GM12891 (cell line): ENCODE measurements at places on chromosomes 4 and X.

GRCh38 chrX:150365051-150365989 is 2.2 kb downstream of the MAMLD1 start:
- peak; percentile 12 for DNase-seq

- DNase-seq, result no peak
These were observed 112.3 kb downstream of the KLHL8 start for GRCh38 chr4:87108142-87108546.

DNA sequence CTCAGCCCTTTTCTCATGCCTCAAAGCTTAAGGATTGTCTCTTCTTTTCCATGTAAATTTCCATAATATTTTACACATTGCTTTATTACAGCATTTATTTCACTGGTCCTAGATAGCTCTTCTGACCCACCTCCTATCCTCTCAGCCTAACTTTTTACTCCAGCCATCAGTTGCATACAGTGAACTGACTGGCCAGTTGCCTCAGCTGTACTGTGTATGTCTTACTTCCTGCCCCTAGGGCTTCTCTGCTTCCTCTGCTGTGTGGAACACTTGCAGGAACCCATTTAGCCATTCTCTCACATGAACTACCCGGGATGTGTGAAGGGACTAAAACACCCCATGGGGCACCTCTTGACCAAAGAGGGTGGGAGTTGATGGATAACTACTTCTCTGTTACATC is 18.0 kb downstream of the C4orf33 start:
- no peak for DNase-seq

- DNase-seq, result no peak
These were observed 1232.0 kb downstream of the STIM2 start for GRCh38 chr4:28092610-28093009.

- no peak for DNase-seq
These were observed 658.7 kb downstream of the PCDH18 start for GRCh38 chr4:136873555-136873954.

DNA sequence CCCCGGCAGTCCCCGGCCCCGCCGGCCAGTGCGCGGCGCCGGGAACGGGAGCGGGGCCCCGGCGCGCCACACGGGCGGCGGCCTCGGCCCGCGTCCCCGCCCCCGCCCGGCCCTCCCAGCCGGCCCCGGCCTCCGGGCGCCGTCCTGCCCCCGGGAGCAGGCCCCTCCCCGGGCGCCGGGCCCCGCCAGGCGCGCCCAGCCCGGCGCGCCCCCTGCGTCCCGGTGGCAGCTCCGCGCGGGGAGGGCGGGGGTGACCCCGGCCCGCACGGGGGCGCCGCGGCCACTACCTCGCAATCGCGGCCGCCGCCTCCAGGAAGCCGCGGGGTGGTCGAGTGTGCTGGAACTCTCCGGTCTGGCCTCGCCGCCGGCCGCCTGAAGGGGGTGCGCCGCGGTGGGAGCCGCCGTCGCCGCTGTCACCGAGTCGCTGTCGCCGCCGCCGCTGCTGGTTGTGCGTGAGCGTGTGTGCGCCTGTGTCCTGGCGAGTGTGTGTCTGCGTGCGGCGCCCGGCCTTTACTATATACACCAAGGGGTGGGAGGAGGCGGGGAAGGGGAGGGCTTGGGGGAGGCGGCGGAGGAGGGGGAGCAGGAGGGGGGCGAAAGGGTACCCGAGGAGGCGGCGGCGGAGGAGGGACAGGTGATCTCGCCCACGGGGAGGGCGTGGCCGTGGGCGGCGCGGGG is at the start of gene RAI2:
Gene RAI2 (minus strand): TSS at position 488 of the 678 bp plus-strand sequence. CDS start 59,288 bp downstream, outside the sequence.
- peak; percentile 2 for DNase-seq

GRCh38 chr4:41896648-41897047 is 38.6 kb upstream of the TMEM33 start:
- no peak for DNase-seq

- DNase-seq, result no peak
These were observed 211.5 kb downstream of the BCOR start for GRCh38 chrX:39886282-39886681.

DNA sequence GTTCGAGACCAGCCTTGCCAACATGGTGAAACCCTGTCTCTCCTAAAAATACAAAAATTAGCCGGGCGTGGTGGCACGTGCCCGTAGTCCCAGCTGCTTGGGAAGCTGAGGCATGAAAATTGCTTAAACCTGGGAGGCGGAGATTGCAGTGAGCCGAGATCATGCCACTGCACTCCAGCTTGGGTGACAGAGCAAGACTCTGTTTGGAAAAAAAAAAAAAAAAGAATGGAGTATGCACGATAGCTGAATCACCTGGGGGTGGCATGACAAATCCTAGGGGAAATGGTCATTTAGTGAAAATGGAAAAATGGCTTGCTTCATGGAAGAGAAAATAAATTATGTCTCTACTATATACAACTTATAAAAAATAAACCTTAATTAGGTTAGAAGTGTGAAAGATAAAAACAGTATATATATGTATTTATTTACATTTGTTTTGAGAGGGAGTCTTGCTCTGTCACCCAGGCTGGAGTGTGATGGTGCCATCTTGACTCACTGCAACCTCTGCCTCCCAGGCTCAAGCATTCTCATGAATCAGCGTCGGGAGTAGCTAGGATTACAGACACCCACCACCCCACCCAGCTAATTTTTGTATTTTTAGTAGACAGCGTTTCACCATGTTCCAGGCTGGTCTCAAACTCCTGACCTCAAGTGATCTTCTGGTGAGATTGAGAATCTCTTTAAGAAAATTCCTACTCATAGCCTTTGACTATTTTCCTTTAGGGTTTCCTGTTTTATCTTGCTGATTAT is 19.3 kb upstream of the ING2 start:
- DNase-seq, result no peak

- DNase-seq, result no peak
These were observed 68.3 kb upstream of the PGM2 start for GRCh38 chr4:37758226-37758625.

- DNase-seq, result no peak
These were observed 217.8 kb downstream of the MID1IP1 start for GRCh38 chrX:39019056-39019455.

DNA sequence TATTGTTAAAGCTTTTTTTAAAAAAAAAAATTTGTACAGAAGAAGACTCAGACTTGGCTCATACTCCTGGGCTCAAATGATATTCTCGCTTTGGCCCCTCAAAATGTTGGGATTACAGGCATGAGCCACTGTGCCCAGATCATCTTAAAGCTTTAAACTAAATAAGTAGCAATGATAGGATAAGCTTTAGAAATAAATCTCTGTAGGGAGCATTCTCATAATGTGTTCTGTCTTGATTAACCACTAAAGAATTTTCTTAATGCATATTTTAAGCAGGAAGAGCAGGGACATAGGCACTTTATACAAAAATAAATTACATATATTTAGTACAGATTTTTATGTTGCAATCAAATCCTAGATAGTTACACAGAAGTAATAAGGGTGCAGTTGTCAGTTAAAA is 667.2 kb downstream of the GRID2 start:
- DNase-seq, result no peak

GRCh38 chr4:86910369-86910768 is 18.1 kb upstream of the C4orf36 start:
- DNase-seq, result no peak

- DNase-seq, result no peak
These were observed 987.2 kb downstream of the PDHA2 start for GRCh38 chr4:96827086-96827485.

- peak; percentile 8 for DNase-seq
These were observed 33.0 kb downstream of the GALNTL6 start for GRCh38 chr4:171846232-171846631.

- no peak for DNase-seq
These were observed 14.5 kb downstream of the HMGB2 start for GRCh38 chr4:173319696-173320095.

DNA sequence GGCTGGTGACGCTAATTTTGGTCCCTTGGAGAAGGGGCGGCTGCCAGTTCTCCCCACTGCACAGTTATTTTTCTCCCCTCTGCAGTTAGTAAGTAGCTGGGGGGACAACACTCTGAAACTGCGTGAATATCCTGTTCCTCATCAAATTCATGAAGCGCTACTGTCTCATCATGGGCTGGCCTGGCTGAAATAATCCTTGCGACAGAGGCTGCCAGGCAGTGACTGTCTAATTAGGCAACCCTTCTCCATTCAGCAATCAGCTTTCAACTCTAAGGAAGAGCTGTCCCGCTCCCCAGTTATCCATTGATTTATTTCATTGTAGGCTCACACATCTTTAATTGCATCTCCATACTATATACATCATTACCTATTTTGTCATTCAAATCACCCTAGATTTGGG is 8.2 kb downstream of the SH3TC1 start:
- no peak for DNase-seq

DNA sequence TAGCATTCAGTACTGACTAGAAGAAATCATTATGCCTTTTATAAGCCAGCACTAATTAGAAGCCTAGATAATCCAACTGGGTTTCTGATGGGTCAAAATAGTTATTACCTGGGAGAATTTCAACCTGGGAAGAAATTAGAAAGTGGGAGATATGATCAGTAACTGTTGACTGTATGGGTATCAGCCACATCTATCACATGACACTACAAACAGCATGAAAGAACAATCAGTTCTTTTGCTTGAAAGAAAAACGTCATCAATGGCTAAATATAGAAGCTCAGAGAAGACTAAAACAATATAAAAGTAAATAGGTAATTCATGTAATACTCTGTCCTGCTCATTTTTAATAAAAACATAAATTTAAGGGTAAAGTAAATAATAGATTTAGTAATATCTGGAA is 145.1 kb downstream of the CAMK2D start:
- DNase-seq, result no peak
